ENCODE measurements at places on chromosomes 3 and 15.

GRCh38 chr3:106678657-106679390, 698.4 kb upstream of the CCDC54 start:
- DNase-seq = no peak

- no peak for DNase-seq
Measured at GRCh38 chr3:52006017-52006819, 10.5 kb upstream of the RPL29 start.

GRCh38 chr3:71011565-71012287, 571.8 kb downstream of the FOXP1 start:
- DNase-seq = no peak

GRCh38 chr3:122251428-122251827, 68.0 kb downstream of the CASR start:
- no peak for DNase-seq

GRCh38 chr15:95489103-95489502, 841.4 kb upstream of the NR2F2 start:
- no peak for DNase-seq

DNA sequence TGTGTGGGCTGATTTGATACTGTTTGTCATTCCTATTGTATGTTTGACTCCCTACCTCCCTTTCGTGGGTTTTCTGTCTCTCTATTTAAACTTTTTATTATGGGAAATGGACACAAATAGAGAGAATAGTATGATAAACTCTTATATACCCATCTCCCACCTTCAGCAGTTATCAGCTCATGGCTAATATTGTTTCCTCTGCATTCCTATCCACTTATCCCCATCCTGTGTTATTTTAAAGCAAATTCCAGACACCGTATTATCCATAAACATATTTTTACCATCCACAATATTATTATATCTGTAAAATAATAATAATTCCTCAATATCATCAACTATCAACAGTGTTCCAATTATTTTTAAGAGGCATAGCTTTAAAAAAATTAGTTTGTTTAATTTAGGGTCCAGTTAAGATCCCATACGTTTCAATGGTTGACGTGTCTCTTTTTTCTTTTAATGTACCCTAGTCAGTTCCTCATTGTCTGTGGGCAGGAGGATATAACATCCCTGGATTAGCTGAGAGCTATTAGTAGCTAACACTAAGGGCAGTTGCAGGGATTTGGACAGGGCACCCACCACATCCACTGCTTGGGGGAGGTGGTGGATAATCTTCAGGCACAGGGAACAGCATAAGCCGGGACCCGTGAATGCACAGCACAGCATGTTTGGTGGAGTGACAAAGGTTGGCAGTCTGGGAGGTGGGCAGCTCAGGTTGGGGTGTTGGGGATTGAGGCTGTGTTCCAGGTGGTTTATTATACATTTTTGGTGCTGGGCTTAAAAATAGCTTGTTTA, 23.5 kb downstream of the PLCL2 start:
- DNase-seq = no peak

DNA sequence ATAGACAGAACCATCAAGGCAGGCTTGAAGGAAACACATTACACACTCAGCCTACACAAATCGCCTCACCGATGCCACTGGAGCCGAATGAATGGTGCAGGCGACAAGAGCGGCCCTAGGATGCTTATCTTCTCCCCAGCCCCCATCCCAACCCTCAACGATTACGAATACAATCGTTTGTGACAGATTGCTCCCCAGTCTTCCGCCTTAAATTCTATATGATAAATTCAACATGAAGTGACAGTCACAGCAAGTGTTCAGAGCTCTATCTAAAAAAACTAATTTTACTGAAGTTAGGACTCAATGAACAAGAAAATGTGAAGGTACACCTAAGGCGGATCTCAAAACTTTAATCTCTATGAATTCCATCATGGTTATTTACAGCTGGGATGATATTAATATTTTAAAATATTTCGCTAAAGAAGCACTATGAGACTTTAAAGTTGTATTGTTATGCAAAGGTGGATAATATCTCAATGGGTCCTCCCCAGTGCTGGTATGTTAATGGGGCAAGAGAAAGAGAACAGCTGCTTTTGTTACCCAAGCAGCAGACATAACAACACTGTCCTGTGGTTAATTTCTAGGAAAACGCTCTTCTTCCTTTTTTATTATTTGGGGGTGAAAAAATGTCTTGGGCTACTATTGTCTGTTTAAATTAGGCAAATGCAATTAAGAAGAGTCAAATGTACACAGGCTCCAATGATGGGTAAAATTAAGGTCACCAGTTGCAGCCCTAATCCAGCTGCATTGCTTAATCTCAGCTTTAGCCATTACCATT, 147.6 kb upstream of the NR2F2 start:
- no peak for DNase-seq

- no peak for DNase-seq
Measured at GRCh38 chr15:45854455-45855202, 219.8 kb downstream of the SQOR start.
